ENCODE measurements at places on chromosomes 4 and X.

- no peak for DNase-seq
Measured at GRCh38 chr4:56990109-56990905, 11.6 kb downstream of the POLR2B start.

- no peak for DNase-seq
Measured at GRCh38 chr4:123301923-123302322, 94.7 kb upstream of the SPRY1 start.

DNA sequence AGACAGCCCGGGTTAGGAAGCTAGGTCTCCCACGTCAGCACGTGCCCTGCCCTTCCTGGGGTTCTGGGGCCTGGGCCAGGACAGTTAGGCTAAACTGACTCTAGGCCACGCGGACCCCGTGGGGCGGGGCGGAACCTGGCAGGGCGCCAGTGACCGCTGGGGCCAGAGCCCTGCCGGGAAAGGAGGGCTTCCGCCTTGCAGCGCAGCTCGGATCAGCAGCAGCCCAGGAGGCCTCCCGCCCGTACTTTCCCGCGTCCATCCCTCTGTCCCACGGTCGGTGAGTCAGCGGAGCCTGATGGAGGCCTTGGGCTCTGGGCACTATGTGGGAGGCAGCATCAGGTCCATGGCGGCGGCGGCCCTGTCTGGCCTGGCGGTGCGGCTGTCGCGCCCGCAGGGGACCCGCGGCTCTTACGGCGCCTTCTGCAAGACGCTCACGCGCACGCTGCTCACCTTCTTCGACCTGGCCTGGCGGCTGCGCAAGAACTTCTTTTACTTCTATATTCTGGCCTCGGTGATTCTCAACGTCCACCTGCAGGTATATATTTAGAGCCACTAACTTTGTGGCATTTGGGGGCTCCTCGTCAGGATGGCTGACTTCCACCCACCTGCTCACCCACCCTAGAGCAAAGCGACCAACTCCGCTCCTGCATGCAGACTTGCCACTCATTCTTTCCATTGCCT lies at the start of gene SMIM10:
TSS of gene SMIM10 (plus strand) at position 191 of the 681 bp plus-strand sequence. CDS start at position 296, 105 bp downstream.
- no peak for DNase-seq

- no peak for DNase-seq
Measured at GRCh38 chrX:149515954-149516602, 11.0 kb upstream of the IDS start.

GRCh38 chr4:100421361-100421978 lies 96.4 kb downstream of the EMCN start:
- no peak for DNase-seq
